ENCODE measurements at places on chromosomes 1 and 21.

GRCh38 chr1:43149889-43150288 is 22.2 kb downstream of the EBNA1BP2 start:
- no peak for DNase-seq

DNA sequence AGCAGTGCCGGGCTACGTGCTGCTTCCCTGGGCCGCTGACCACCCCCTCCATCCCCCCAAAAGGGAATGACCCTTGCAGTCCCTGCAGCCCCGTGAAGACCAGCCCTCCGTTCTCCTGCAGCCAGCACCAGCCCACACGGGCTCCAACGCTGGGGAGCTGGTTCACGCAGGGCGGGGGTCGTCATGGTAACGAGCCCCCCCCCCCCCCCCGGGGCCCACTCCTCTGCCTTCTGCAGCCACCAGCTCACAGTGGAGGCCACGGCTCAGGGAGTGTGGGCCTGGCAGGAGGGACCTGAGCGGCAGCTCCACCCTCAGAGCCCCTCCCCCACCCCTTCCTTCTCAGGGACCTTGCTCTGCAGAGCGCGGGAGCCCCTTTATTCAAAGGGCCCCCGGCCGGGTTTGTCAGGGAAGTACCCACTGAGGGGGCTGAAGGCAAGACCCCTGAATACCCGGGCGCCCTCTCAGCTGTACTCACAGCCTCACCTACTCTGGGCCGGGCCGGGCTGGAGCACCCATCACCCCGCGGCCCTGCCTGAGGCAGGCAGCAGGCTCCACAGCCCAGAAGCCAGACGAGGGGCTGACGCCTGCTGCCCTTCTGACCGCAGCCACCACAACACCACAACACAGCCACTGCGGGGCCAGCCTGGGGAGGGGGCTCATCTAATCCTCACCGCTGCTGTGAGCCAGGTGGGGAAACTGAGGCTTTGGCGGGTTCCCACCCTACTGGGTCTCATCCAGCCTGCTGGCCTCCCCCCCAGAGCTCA is 12.6 kb downstream of the MEGF6 start:
- DNase-seq: no peak

DNA sequence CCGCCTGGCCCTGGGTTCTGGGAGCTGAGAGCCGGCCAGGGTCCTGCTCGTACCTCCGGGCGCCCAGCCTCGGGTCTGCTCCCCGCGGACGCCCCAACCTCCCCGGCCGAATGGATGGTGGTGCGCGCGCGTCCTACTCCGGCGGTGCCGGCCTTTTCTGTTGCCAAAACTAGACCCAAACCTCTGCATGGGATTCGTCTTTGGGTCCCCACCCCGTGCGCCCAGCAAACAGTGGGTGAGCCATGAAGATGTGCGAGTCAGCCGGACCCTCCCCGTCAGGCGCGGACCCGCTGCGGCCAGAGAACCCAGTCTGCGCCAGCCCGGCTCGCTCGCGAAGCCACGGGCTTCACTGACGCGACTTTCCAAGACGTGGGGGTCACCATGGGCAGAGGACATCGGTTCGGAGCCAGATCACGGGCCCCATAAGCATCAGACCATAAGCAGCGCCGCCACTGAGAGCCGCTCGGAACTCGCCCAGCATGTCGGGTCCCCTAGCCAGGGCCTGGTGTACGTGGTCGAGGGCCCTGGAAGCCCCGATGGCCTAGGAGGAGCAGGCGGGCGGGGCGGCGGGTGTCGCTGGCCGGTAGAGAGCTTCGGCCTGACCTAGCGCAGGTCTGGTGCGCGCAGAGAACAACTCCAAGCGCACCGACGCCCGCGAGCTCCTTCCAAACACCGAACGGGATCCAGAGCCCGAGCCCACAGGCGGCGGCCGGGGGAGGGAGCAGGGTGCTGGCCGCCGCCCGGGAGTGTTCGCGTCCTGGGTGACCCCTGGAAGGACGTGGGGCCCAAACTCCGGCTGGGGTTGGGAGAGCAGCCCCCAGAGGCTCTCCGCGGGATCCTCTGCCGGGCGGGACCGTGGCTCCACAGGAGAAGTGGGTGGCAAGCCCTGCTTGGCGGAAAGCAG is 1.0 kb upstream of the TP73 start:
- no peak for DNase-seq

DNA sequence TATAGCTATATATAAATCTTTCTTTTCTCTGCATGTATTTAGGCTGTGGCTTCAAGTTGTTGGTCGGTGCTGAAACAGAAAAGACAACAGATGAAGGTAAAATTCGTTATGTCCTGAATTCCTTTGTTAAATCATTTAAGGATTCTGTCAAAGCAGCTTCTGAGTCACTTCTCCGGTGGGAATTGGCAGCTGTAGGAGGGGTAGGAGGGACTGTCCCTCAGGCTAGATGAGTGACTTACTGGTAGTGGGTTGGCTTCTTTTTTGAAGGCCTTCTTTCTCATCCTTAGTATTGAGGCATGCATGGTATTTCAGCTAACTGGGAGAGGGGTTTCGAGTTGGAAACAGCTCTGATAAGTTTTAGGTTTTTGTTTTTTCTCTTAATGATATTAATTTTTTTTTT is 22.1 kb upstream of the NEXN start:
- no peak for DNase-seq

DNA sequence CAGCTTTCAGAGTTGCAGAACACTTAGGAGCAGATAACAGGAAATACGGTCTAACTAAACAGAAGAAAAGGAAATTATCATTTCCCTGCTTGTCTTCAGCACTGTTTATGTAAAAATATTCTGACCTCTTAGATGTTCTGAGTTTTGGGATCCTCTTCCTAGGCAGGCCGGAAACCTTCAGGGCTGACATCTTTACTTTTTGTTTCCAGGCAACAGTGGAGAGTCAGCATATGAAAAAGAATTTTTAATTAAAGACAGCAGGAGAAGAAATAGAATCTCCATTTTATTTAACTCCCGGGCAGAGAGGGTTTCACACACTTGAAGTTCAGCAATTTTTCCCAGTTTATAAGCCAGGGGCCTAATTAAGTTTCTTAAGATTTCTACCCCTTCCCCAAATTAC is 5.1 kb upstream of the RIPPLY3 start:
- DNase-seq: peak; percentile 32

- DNase-seq: no peak
Observed at GRCh38 chr1:189662190-189662589, 815.5 kb downstream of the BRINP3 start.

GRCh38 chr1:24966724-24967346 is 36.8 kb upstream of the RUNX3 start:
- peak; percentile 80 for DNase-seq

GRCh38 chr1:218079347-218079746 is 205.7 kb upstream of the RRP15 start:
- DNase-seq: no peak

GRCh38 chr1:172704420-172705210 is 45.7 kb downstream of the FASLG start:
- no peak for DNase-seq

DNA sequence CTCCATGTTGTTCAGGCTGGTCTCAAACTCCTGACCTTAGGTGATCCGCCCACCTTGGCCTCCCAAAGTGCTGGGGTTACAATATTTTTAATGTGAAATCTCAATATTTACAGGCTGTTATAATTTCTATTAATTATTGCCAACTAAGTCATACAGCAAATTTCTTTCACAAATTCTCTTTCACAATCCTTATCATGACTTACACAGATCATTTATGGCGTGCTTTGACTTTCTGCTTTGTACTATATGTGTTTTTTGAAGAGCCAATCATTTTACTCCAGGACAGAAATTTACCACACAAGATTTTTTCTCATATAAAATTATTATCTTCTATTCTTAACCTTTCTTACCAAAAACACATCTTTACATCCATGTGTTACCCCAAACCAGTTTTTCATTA is 1729.9 kb downstream of the NCAM2 start:
- DNase-seq: no peak

GRCh38 chr1:241229216-241229615 is 127.8 kb downstream of the RGS7 start:
- no peak for DNase-seq

DNA sequence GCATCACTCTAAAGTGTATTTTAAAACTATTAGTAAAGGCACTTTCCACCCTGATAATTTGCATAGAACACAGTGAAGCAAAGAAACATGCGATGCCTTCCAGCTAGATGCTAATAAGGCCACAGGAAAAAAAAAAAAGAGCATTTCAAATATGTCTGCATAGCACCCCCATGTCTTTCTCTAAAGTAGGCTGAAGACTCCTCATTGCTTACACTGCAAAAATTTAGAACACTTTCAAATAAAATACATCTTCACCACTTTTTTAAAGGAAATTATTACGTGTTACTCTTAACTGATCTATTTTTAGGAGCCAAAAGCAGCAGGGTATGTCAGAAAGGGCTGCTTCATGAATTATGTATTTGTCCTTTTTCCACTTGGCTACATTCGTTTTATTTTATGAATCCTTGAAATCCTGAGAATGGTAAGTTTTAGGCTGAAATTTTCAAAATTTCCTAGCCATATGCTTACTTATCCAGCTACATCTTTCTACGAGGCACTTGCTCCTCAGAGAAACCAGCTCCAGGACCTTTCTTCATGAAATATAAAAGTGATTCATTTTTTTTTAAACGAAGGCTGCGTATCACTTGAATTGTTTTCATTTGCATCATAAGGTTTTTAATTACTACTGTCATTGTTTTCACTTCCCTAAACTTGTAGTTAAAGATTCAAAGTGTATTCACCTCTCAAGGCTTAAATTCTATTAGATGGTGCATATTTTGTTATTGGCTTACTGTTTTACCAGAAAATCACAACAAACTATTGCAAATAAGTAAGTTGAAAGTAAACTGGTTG is 513.0 kb downstream of the PTPRC start:
- DNase-seq: no peak

DNA sequence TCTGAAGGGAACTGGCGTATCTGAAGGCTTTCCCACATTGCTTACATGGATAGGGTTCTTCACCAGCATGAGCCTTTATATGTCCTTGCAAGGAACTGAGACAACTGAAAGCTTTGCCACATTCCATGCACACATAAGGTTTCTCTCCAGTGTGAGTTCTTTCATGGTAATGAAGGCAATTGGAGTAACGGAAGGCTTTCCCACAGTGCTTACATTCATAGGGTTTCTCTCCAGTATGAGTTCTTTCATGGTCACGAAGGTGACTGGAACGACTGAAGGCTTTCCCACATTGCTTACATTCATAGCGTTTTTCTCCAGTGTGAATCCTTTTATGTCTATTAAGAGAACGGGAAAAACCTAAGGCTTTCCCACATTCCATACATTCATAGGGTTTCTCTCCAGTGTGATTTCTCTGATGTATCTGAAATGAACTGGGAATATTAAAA is 15.0 kb downstream of the ZNF124 start:
- no peak for DNase-seq

DNA sequence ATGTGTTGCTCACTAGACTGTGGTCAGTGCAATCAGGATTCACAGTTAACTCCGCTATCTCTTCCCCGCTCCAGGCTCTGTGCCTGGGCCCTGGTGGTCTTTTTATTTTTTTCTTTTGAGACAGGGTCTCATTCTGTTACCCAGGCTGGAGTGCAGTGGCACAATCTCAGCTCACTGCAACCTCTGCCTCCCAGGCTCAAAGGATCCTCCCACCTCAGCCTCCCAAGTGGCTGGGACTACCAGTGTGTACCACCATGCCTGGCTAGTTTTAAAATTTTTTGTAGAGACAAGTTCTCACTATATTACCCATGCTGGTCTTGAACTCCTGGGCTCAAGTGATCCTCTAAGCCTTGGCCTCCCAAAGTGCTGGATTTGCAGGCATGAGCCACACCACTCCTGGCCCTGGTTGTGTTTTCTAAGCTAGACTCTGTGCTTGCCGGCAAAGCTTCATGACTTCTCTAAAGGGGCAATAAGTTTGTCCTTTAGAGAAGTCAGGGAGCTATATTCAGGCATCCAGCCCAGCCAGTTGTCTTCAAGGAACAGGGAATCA is 1.4 kb downstream of the RCSD1 start:
- no peak for DNase-seq

Data from AG08395 (cell line).